NCI-H1436 (cell line): ENCODE measurements at places on chromosomes 5 and 9.

DNA sequence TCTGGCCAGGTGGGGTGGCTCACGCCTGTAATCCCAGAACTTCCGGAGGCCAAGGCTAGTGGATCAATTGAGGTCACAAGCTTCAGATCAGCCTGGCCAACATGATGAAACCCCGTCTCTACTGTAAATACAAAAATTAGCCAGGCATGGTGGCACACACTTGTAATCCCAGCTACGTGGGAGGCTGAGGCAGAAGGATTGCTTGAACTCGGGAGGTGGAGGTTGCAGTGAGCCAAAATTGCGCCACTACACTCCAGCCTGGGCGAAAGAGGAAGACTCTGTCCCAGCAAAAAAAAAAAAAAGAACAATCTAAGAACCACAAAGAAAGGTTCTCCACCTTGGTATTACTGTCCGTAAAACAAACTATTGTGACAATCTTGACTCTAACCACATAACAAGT lies 9.7 kb downstream of the MYO10 start:
- no peak for DNase-seq

GRCh38 chr5:67338421-67338820 lies 141.8 kb upstream of the CD180 start:
- DNase-seq, result no peak

DNA sequence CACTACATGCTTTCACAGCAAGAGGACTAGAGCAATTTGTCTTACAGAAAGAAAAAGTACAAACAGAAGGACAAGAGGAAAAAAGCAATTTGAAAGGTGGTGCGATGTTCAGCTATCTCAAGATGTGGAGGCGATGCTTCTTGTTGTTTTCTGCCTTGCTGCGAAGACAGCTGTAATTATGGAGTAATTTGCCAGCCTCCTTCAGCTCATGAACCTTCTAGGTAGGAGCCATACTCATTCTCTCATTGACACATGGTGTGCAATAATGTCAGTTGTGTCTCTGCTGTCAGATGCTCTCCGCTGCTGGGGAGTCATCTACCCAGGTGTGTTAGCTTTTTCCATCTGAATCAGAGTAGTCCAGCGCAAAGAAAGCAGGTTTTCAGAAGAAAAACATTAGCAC lies 424.5 kb downstream of the NR2F1-AS1 start:
- no peak for DNase-seq

DNA sequence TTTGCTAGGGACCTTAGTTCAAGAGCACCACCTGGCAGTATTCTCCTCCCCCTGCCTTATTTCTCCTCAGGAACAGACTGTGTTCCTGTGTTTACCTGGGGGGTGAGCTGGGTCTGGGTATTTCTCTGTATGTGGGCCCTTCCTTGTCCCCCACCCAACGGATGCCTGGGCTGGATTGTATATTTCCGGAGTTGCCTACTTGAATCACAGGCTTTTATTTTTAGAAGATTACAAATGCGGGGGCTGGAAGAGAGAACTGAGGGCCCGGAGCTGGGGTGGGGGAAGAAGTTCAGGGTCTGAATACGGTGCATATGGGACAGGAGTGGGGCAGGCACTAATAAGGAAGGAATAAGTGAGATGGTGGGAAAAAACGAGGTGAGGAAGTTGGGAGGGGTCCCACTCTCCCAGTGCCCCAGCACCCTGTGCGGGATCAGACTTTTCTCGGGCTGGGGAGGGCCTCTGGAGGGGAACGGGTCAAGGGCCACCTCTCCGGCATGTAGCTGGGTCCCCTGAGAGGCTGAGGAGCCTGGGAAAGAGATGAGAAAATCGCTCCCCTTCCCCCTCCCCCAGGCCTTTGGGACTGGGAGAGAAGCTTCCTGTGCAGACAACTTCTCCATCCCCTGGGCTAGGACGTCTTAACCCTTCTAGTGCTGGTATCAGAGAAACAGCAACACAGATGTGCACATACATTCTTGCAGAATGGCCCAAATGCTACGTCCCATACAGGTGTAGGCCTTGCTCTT lies 42.1 kb downstream of the PCDH1 start:
- DNase-seq, result no peak

DNA sequence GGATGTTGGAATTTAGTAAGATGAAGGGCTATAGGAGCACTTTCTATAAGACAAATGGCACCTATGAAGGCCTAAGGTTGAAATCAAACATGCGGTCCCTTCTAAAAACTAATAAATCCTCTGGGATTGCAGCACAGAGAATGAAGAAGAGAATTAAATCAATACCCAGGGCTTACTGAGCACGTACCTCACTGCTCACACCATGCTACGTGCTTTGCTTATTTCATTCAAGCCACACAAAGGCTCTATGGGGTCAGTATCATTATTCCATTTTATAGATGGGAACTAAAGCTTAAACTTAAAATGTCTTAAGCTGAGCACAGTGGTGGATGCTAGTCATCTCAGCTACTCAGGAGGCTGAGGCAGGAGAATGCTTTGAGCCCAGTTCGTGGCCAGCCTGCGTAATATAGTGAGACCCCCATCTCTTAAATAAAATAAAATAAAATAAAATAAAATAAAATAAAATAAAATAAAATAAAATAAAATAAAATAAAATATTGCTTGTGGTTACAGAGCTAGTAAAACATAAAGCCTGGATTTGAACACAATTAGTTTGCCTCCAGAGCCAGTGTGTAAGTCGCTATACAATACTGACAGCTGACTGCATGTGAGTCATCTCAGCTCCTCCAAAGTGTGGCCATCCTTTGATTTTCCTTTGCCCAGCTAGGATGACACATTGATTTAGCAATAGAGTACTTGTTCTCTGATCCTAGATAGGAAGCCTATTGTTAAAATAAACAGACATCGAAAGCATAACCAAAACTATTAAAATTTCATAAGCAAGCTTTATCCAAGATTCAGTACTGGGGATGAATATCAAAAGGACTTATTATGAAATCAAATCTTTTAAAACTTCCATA lies 20.9 kb upstream of the DPYSL3 start:
- DNase-seq, result no peak

- no peak for DNase-seq
These were observed 351.9 kb downstream of the PRELID2 start for GRCh38 chr5:145483212-145483611.
